Activated T-cell treated with anti-CD3 and anti-CD28 coated beads, Interleukin-2, amount 50 U/mL, for 24 hours (primary cell): ENCODE measurements at places on chromosomes 1 and 21.

DNA sequence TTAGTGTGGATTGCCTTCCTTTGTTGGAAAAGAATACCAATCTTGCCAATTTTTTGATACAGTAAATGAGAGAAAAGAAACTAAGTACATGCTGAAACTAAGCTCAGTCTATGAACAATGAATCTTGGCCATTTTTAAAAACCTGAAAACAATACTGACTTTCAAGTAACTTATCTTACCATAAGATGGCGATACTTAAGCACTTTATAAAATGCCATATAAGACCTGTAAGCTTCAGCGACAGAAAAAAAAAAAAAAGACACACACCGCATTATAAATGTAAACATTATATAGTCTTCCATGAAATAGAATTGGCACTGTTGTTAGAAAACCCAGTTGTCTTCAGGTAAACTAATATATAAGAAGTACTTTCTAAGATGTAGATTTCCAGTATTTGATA, 3.0 kb downstream of the OLFM3 start:
- DNase-seq: no peak

GRCh38 chr1:54220004-54220811, 20.2 kb downstream of the MRPL37 start:
- no peak for DNase-seq

GRCh38 chr1:1318131-1318652, 6.3 kb downstream of the INTS11 start:
- DNase-seq: no peak

DNA sequence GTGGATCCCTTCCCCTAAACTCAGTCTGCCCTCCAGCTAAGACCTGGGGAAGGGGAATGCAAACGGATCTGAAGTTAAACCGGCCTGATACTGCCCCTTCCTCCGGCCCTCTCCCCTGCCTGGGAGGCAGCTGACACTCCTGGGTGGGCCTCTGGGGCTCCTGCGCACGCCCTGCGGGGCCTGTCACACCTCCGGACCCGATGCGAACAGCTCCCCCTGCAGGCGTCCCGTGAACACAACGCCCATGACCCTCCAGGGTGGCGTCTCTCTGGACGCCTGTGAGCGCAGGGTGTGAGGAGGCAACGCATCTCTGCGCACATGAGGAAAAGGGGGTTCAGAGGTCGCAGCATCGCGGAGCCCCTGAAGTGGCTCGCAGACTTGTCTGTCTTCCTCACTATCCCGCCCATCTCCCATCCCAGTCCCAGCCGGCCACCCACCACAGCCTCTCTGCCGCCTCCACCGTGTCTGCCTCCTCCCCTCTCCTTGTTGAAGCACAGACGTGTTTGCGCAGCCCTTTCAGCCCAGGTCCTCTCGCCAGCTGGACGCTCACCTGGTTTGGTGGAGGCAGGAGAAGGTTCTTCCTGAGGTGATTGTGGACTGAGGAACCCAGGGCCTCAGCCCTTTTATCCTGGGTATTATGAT, 421 bp upstream of the LCE3A start:
- peak; percentile 33 for DNase-seq

GRCh38 chr1:21045351-21045750, 131.3 kb downstream of the EIF4G3 start:
- DNase-seq: no peak

GRCh38 chr1:205335692-205336091, 14.1 kb upstream of the NUAK2 start:
- DNase-seq: peak; percentile 82

DNA sequence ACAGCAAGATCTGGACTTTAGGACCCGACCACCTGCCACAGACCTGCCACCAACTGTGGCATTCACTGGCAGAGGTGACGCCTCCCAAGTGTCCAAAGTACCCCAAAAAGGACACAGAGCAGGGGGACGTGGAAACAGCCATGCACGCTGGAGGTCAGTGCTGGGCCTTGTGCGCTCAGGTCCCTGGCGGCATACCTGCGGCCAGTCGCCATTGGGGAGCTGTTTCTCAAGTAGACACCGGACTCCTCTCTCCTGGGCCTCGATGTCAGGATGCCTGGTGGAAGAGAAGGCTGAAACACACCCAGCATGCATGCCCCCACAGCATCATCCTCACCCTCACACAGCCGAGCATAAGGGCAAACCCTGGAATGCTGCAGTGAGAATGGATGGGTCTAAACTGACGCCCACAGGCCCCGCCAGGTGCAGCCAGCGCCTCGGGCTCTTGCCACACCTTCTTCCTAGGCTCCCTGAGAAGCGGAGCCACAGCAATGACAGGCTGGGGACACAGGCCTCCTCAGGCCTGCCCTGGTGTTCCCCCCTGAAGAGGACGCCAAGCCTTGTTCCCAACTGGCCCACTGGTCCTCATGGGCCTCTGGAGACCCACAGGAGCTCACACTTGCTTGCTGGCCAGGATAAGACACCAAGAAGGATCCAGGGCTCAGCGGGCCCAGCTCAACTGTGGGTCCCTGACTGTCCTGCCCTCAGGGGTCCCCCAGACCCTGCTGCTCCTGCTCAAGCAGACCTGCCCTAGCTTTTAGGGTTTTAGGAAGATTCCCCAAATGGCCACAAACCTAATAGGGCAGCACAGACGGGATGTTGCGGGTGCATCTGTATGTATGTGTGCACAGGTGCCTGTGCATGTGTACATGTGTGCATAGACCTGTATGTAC, 7.7 kb upstream of the SPATC1L start:
- DNase-seq: peak; percentile 15

- DNase-seq: no peak
Measured at GRCh38 chr1:228083871-228084278, 1.4 kb downstream of the ARF1 start.

DNA sequence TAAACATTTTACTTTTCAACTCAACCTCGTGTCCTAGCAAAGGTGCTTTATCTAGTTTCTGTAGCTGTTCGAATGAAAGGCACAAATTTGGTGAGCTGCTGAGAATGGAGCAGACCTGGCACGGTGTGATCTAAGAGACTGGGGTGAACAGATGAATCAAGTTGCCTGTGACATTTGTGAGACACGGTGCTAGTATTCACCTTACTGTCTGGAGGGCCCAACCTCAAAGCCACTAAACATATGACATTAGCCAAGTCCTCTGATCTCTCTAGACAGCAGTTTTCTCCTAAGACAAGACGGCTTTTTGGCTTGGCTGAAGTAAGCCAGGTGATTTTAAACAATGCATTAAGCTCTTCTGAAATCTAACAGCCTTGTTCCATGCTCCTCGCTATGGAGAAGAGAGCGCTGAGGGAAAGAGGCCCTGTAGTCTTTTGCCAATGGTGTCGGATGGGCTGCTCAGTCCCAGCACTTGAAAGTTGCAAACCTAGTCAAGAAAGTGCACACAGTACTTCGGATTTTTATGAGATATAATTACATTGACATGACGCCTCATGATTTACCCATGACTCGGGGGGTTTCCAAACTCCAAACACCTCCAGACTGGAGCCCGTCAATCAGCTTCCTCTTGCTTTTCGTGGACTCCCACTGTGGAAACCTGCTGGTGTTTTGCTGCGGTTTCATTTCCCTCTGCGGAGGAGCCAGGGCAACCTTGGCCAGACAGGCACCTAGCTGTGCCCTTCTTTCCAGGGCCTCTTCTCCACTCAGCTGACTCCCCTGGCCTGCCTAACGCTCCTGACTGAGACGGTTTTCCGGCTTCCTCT, 794 bp upstream of the TOR3A start:
- no peak for DNase-seq

GRCh38 chr1:218444588-218444987, 99.5 kb downstream of the TGFB2 start:
- no peak for DNase-seq

- DNase-seq: no peak
Measured at GRCh38 chr1:66506393-66506687, 27.6 kb upstream of the SGIP1 start.

- DNase-seq: no peak
Measured at GRCh38 chr1:39800471-39800835, 11.8 kb upstream of the BMP8B start.

DNA sequence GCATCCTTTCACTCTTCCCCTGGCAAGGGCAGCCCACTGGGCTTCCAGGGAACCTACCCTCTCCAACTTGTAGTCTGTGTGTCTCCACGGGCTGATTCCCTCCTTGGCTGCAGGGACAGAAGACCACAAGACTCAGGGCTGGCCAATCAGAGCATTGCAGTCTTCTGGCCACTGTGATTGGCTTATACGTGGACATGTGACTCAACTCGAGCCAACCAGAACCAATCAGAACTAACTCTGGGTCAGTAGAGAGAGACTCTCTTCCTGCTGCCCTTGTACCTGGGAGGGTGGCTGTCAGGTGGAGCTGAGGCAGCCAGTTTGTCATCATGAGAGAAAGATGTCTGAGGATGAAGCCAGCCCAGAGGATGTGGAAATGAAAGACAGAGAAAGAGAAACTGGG, 64.0 kb downstream of the DHRS3 start:
- DNase-seq: no peak

- no peak for DNase-seq
Measured at GRCh38 chr1:155166471-155167165, 6.5 kb downstream of the KRTCAP2 start.

DNA sequence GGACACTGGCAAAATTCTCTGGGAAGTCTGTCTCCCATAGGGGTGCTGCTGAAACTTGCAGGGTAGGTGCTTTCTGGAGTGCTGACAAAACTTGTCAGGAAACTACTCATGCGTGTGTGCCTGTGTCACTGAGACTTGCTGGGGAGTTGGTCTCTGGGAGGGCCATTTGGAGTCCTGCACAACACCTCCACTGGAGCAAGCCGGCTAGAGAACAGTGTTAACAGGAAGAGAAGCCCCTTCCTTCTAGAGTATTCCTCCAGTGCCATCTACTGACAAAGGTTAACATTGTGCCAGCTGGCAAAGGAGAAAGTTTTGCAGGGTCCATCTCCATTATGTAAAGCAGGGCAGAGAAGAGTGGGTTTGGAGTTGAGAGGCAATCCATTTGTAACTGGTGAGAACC, 30.0 kb downstream of the ZMYM4 start:
- no peak for DNase-seq

GRCh38 chr1:167219194-167219593, 1.5 kb upstream of the POU2F1 start:
- DNase-seq: no peak

GRCh38 chr1:92874987-92875386, 43.1 kb downstream of the RPL5 start:
- no peak for DNase-seq

- no peak for DNase-seq
Measured at GRCh38 chr21:41648591-41649031, 118.2 kb downstream of the RIPK4 start.

GRCh38 chr1:90204023-90204590, 209.2 kb downstream of the ZNF326 start:
- no peak for DNase-seq

- no peak for DNase-seq
Measured at GRCh38 chr21:34881421-34881820, 167.7 kb downstream of the RUNX1 start.

DNA sequence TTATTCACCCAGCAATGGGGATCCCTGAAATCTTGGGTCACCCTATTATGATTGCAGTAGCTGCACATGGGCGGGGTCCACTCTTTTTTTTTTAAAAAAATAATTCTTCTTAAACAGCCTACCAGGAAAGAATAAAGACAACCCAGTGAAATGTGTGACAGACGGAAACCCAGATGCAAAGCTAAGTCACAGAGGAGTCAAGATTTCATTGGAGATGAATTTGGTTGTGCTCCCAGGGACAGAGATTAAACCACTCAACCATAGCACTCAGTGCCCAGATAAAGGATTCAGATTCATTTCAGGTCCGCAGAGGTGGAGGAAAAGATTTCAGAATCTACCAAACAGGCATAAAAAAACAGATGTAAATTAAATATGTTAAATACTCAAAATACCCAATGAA, 583.5 kb upstream of the ZP4 start:
- no peak for DNase-seq

GRCh38 chr1:30844631-30845030, 63.9 kb downstream of the SDC3 start:
- no peak for DNase-seq

- no peak for DNase-seq
Measured at GRCh38 chr1:67217417-67217816, 51.2 kb downstream of the IL23R start.

DNA sequence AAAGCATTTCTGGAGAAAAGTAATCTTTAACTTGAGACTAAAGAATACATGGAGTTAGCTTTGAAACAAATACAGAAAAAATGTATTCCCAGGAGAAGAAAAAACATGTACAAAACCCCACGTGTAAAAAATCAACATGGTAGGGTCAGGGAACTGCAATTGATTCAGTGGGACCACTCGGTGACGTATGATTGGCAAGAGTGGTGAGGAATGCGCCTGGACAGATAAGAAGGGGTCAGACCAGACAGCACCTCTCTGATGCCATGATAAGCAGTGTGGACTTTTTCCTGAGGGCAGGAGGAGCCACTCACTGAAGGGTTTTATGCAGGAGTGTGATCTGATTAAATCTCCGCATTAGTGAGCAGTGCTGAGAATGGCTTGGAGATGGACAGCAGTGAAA, 142.5 kb downstream of the DAB1 start:
- no peak for DNase-seq

GRCh38 chr1:151966061-151966460, 27.6 kb downstream of the S100A10 start:
- no peak for DNase-seq

GRCh38 chr1:32766328-32766972, 50.7 kb downstream of the YARS1 start:
- DNase-seq: no peak

DNA sequence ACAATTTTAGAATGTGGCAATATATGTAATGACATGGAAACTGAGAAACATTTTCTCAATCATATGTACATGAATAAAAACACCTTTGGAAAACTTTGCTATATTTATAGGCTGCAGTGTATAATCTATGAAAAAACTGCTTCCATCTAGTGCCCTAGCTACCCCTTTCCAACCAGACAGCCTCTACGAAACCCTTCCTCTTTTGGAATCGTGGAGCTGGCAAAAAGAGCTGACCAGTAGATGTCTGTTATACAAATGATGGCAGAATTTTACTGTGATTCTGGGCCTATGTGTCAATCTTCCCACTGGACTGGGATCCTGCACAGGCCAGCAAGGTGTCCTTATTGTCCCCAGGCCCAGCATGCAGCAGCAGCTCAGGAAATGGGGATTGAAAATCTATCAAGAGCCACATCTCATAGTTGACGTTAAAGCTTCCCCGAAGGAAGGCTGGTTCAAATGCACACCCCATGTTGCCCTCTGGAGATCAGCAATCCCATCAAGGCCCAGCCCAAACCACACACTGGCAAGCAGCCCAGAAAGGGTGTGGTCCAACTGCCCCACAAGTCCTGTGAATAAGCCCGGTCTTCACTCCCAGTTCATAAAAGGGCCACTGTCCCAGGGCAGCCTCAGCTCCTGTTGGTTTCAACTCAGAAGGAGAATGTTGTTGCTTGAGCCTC, 8.8 kb upstream of the FAM20B start:
- DNase-seq: no peak

GRCh38 chr1:183831311-183831710, 26.4 kb downstream of the RGL1 start:
- no peak for DNase-seq
